AG04450 (cell line): ENCODE measurements at places on chromosomes 2 and 18. TPM values are rescaled to one million over a fixed set of nuclear protein-coding genes. Genes with fewer than 3 reads are reported as not detected.

Gene RAB6C
- polyA plus RNA-seq: not detected in 2 replicates

- DNase-seq: no peak
These were observed 136.7 kb downstream of the MBP start for GRCh38 chr18:76995896-76996295.

Gene LAMA3
- 0.20 and 0.32 TPM in 2 replicates for polyA plus RNA-seq

DNA sequence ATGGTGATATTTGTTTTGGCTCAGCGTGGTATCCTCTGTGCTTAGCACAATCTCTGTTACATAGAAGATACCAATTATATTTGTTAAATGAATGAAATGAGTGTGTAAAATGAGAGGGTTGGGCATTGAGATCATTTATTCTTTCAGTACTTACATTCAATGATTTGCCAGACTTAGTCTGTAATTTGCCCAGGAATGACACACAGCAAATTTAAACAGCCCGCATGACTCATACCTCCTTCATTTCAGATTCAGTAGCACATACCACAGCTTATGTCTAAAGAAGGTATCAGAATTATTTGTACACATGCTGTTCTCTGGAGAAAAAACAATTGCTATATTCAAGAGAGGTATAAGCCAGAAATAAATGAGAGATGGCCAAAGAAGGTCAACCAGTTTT lies 37.0 kb downstream of the KLHL14 start:
- no peak for DNase-seq

- DNase-seq: no peak
These were observed 199.4 kb upstream of the LRRTM4 start for GRCh38 chr2:77721593-77721992.

- DNase-seq: no peak
These were observed at the start of gene HOXD10 for GRCh38 chr2:176115883-176116813. Gene HOXD10, plus strand, starts transcription at chr2:176116778. Its CDS starts 56 bp downstream, at chr2:176116834.

- DNase-seq: no peak
These were observed 28.4 kb downstream of the IMPA2 start for GRCh38 chr18:12009581-12010140.

Gene ZNF519
- 2.5 and 2.7 TPM in 2 replicates for polyA plus RNA-seq

GRCh38 chr2:191610756-191611155 lies 67.2 kb upstream of the NABP1 start:
- no peak for DNase-seq

Gene AGAP1
- polyA plus RNA-seq: 12.4 and 14.7 TPM in 2 replicates

DNA sequence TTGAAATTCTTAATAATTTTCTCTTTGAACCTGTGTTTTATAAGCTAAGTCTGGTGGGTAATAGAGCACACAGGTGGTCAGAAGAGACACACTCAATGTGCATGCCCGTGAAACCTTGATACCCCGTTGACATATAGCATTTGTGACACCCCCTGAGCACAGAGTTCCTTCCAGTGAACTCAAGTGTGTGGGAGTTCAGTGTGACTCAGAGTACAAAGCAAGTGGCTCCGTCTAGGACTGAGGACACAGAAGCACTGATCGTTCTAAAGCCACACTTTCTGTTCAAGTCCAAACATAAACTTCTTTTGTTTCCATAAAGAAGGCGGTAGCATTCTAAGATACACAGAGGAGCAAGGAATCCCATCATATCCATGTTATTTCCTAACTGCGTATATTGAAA lies 523.6 kb downstream of the PID1 start:
- DNase-seq: no peak

DNA sequence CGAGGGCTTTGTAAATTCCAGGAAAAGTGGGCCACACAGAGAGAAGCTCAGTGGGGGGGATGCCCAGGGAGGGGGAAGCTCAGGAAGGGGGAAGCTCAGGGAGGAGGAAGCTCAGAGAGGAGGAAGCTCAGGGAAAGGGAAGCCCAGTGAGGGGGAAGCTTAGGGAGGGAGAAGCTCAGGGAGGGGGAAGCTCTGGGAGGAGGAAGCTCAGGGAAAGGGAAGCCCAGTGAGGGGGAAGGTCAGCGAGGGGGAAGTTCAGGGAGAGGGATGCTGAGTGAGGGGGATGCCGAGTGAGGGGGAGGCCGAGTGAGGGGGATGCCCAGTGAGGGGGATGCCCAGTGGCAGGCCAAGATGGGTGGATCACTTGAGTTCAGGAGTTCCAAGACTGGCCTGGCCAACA lies 821 bp upstream of the CHRNG start:
- DNase-seq: no peak

DNA sequence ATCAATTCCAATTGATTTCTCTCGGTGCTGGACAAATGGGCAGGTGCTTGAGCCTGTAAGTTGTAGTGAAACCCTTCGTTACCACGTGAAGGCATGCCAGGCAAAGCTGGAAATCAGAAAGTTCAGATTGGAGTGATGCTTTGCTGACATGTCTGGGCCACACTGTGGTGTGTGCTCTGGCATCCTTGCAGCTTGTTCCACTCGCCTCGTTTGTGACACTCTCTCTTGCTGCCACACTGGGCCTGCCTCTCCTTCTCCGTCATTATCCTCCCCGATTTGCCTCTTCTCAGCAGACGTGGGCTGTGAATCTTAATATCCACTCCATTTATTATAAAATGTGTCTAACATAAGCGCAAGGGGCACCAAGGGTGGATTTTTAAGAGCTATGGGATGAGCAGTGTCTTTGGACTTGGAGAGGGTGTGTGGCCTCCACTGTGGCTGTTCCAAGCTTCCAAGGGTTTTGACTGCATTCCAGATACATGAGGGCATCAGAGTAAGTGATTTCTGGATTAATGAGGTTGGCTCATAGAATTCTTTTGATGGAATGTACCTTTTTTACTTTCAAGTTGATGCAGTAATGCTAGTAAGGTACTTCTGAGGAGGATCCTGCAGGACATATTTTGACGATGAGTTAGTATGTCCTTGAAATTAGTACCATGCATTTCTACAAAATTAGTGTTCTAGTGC lies 238.8 kb downstream of the TPGS2 start:
- DNase-seq: no peak

DNA sequence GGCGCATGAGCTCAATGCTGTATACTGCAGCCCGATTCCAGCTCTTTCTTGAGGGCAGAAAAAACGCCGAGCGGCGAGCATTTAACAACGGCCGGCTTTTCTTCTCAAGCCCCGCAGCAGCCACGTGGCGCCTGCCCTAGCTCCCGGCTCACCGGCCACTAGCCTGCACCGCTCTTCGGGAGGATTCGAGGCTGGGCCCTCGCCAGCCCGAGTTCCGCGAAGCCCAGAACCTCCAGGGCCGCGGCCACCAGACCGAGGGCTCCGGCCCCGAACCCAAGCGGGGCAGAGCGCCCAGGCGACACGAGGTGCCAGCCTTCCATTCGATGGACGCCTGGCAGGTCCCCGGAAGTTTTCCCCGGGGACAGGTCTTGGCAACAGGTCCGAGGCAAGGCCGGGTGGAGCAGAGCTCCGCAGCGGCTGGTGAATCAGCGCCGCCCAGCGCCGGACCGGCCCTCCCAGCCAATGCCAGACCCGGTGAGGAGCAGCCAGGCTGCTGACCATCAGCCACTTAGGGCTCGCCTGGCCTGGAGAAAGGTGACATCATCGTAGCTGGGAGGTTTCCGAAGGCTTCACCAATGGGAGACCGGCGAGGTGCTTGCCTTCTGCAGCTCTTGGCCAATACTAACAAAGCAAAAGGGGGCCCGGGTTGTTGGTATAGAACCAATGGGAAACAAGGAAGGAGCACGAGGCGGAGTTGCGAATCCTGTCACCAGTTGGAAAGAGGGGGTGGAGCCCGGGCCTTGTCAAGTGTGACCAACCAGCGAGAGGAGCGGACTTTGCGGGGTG lies 552 bp upstream of the MXD1 start:
- DNase-seq: peak; percentile 100

Gene TWIST2
- polyA plus RNA-seq: 15.6 and 15.7 TPM in 2 replicates

GRCh38 chr18:39571511-39571910 lies 2005.9 kb upstream of the CELF4 start:
- DNase-seq: no peak

GRCh38 chr18:59282341-59282740 lies 9.1 kb upstream of the RAX start:
- no peak for DNase-seq

DNA sequence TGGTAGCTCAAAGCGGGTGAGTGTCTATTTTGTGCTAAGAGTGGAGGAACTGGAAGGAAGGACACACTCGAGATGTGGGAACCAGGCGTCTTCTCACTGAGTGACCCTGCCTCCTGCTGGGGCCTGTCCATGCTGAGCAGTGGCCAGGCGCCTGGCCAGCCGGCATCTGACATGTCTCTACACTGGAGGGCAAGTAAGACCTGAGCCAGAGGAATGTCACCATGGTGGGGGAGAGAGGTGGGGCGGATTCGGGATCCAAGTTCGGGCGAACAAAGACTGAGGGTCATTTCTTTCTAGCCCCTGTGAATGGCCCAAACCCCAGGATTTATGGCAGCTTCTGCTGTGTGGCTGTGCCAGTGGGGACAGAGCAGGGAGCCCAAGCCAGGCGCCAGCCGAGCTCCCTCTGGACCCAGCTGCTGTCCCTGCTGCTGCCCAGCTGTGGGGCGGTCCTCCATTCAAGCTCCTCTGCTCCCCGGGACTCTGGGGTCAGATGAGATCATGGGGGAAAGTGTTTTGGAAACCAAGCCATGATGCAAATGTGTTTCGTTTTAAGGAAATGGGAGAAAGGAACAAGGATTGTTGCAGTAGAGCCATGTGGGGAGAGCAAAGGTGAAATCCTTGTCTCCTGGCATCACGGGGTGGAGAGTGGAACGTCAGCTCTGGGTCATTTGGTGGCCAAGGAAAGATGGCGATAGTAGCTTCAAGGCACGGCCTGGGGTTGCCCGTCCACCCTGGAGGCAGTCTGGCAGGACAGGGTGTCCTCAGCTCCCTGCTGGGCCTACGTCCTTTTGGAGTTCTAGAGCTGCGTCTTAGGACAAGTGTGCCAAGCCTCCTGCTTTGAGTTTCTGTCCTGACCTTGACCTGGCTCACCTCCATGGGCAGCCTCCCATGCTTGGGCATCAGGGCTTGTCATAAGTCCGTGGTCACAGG lies 8.1 kb downstream of the ACKR3 start:
- DNase-seq: no peak

Gene POTEE
- polyA plus RNA-seq: 0.04 TPM in 1 of 2 replicates, not detected in the other

GRCh38 chr18:27483276-27483675 lies 298.2 kb upstream of the CHST9 start:
- DNase-seq: no peak

- DNase-seq: no peak
These were observed 225.3 kb downstream of the AGPS start for GRCh38 chr2:177617849-177618248.

Gene DNAH7
- 0.74 and 1.2 TPM in 2 replicates for polyA plus RNA-seq

DNA sequence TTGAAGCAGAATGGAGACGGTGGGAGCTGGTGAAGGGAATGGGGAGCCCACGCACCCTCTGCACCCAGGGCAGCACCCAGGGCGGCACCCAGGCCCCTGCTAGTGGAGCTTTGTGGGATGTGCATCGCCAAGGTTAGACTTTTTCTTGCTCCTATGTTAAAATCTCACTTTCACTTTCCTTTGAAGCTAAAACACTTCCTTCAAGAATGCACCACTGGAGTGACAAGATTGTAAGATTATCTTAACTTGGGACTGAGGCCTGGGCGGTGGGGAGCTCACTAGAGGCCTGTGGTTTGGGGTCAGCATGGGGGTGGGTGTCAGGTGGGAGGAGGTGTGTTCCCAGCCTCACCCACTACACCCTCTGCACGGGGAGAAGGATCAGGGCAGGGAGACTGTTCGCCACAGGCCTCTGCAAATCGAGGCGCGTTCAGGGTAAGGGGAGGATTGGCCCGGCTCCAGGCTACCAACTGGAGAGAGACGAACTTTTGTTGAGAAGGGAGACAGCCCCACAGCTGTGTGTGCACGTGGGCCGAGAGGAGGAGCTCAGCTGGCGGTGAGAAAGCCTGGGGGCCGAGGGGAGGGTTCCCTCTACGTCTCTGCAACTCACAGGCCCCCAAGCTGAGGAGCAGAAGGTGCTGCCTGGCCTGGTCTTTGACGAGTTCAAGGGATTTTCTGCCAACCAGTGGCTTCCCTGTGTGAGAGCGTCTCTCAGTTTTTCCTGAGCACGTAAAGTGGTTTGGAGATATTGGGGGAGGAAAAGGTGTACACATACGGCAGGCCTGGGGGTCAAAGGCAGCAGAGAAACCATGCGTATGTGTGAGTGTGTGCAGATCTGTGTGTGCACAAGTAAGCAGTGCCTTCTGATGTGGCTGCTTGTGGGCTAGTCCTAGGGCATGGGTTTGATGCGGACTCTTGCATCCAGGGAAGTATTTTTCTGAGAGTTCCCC lies 147.7 kb downstream of the KLHL29 start:
- no peak for DNase-seq

DNA sequence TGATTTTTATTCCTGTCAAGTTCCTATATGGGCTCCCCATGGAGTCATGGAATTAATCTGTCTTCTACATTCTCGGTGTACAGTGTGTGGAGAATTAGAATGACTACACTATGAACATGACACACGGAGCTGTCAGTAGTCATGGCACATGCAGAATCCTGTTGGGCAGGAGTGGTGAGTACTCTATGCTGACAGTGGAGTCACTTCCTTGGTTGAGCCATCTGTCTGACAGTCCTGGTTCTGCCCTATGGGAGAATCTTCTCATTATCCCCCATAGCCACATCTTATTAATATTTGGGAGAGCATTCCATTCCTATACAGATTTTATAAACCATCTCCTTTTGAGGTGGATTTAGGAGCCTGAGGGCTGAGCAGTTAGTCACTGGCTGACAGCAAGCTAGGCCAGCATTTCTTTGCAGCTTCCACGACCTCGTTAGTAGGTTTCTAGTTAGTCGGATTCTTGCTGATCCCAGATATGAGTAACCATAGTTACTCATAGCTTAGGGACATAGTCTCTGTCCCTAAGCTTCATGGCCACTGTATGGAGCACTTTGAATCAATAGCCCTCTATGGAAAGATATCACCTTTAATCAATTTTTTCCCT lies 90.6 kb downstream of the MDH1 start:
- DNase-seq: no peak

DNA sequence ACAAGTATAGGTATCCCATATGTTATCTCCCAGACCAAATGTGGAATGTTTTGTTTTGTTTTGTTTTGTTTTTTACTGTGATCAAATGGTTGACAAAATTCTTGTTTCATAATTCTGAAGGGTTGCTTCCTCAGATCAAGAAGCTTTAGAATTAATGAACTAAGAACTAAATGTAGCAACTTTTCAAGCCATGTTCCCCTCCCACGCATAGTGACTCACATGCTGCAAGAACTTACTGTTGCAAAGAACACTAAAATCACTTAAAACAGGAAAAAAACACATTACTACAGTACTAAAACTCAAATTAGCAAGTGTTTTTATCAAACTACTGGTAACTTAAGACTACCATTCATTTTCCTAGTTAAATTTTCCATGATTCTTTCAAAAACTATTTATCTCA lies 30.6 kb downstream of the HNRNPLL start:
- peak; percentile 34 for DNase-seq

- DNase-seq: no peak
These were observed 982.1 kb downstream of the TSN start for GRCh38 chr2:122737429-122738077.

Gene SLC4A3
- polyA plus RNA-seq: 3.3 and 5.2 TPM in 2 replicates

Gene CXCR4
- polyA plus RNA-seq: not detected in 2 replicates

DNA sequence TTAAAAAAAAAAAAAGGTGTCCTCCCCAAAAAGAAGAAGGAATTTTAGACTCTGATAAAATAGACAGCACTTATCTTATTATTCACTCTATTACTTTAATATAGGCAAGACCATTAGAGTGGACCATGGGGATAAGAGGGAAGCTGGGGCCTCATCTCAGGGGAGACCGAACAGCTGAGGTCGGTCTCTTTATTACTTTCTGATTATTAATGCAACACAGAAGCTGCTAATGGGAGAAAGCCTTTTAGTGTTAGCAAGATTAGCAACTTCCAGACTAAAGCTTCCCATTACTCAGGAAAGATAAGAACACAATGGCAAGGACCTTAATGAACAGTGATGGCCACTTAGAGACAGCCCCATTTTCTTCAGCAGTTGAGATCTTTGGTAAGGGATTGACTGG lies 135.5 kb downstream of the TMEFF2 start:
- no peak for DNase-seq
